ENCODE measurements at places on chromosomes 7 and 10.

- DNase-seq, result no peak
Observed at GRCh38 chr10:12639996-12640944, 290.9 kb downstream of the CAMK1D start.

GRCh38 chr7:44971902-44972441 lies 6.8 kb downstream of the MYO1G start:
- no peak for DNase-seq

DNA sequence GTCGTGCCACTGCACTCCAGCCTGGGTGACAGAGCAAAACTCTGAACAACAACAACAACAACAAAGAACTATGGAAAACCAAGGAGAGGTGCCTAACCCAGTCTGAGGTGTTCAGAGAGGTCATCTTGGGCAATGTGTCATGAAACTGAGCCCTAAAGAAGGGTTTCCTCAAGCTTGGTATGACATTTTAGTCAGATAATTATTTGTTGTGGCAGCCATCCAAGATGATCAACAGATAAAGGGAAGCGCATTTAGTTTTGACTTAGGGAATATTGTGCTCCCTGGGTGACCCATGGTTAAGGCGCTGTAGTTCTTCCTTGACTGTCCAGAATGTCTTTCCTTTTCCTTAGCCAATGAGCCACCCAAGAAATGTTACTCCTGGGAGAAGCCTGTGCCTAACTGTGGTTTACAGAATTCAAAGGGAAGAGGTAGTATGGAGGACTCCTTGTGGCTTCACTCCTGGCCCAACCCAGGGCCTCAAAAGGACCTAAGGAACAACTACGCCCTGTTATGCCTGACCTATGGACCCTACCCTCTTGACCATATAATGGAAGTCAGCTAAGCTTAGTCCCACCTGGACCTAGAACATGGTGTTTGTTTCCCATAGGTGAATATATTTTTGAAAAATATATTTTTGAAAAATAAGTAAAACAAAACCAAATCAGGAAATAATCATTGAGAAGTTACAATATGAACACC lies 42.4 kb downstream of the TPST1 start:
- DNase-seq, result no peak

DNA sequence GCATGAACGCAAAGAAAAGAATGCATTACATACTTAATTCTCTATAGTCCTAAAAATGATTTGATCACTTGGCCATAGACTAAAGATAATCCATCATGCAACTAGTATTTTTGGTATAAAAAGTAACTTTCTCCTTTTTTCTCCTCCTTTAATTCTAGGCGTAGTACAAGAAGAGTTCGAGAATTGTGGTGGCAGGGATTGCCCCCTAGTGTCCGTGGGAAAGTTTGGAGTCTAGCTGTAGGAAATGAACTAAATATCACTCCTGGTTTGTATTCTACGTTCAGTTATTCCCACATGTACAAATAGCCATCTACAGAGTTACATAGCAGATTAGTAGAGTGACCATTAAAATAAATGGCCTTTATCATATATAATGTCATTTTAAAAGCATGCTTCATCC lies 45.5 kb upstream of the HELLS start:
- no peak for DNase-seq

DNA sequence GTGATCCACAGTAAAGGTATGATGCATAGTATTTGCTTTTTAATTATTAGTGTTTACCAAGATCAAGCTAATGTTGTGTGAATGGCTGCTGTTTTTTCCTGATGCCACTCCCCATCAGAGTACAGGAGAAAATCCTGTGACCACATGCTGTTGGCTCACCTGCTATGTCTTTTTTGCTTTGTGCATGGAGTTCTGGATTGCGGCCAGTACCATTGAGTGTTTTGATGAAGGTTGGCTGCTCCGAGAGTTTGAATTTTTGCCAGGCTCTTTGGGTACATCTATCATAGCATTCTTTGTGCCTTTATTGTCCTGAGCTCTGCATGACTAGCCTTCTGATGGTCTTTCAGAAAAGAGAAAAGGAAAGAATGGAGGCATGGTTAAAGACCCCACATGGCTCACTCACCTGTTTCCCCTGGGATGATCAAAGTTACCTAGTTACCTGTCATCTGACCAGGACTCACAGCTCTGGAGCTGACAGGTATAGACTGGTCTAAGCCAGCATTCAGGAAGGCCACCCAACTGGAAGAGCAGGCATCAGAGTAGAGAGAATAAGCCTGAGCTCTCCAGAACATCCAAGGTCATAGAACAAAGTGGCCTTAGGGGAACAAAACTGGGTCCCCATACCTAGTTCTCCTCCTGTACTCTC lies 11.8 kb upstream of the SGPL1 start:
- DNase-seq, result peak; percentile 16

DNA sequence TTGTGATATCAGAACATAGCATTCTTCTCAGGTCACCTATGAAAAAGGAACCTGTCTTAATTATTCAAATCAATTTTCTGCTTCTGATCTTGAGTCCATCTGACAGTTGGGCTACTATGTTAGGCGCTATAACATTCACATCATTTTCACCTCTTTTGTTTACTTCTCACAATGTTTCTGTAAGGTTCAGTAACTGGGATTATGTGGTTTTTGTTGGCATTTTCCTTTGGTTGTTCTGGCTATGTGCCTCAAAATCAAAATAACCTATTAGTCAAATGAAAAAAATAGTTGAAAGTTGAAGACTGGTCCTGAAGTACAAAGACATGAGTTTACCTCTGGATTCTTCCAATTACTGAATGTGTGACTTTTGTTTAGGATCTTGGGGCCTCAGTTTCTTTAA lies 221.3 kb upstream of the SMIM30 start:
- no peak for DNase-seq

DNA sequence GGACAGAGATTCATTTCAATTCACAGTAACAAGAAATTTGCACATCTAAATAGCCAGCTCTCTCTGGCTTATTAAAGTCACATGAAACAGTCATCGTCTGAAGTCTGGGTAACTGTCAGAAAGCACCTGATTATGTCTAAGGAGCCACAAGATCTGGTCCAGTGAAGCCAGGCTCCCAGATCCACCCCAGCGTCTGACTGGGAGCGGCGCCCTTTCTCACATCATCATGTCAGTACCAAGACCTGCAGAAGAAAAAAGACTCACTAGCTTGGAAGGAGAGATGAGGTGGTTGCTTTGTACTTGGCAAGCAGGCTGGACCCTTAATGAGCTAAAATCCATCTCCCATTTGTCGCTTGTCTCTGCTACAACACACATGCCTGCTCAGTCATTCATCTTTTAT lies 58.4 kb downstream of the VOPP1 start:
- no peak for DNase-seq

DNA sequence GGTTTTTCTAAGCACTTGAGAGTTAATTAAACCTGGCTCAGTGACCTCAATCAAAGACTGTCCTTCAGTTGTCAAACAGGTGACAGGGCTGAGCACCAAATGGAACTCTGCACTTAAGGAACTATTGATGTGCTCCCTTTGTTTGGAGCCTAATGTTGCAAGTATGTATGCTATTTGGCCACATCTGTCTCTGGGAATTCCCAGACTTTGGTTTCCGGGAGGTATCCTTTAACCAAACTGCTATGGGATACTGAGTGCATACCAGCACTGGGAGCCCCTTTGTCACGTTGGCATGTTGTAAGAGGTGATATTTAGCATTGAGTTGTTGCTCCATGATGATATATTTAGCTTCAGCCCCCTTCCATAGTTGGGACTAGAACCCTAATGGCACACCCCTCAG lies 25.2 kb downstream of the ASZ1 start:
- no peak for DNase-seq

GRCh38 chr10:63021225-63021624 lies 111.9 kb upstream of the NRBF2 start:
- no peak for DNase-seq

Data from adrenal gland (tissue), 19 donors.